ENCODE measurements at places on chromosomes 16 and 17. TPM values are rescaled to one million over a fixed set of nuclear protein-coding genes. Genes with fewer than 3 reads are reported as not detected.

- H3K27ac ChIP-seq, result no peak overlapping the region
- no peaks in the 10 kb centered on the region for H3K36me3 ChIP-seq
- peaks cover 8% of the 10 kb centered on the region for H3K4me1 ChIP-seq
These were observed 30.5 kb downstream of the RPGRIP1L start for GRCh38 chr16:53673189-53673588.

DNA sequence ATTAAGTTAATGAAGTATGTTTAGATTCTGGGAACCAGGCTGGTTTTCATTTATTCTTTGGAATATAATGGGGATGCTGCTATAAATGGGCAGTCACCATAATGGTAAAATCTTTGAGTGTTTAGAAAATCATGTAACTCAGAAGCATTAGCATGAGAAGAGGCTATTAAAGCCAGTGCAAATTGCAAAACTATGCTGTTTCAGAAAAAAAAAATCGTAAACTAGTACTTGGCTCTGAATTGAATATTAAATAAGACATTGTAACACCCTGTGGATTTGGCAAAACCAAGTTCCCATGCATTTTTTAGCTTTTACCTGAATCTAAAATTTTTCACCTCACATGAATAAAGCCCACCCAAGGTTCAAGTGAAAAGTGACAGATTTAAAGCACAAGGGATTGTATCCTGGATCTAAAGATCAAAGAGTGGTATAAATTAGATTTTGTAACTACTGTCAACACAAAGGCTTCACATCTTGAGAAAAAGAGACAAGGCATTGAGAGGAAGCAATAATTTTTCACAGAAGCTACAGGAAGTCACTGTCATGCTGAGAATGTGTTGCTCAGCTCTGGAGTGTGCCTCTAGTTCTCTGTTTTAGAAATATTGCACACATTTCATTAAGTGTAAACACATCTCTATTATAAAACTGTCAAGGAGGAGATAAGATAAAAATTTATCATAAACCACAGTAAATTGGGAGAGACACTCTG is 142.2 kb downstream of the ABCA8 start:
- peaks cover 70% of the 10 kb centered on the region for H3K27me3 ChIP-seq
- no peak overlapping the region for H3K27ac ChIP-seq
- H3K36me3 ChIP-seq, result no peaks in the 10 kb centered on the region
- H3K4me3 ChIP-seq, result no peak overlapping the region
- no peak for DNase-seq
- peaks cover 4% of the 10 kb centered on the region for H3K4me1 ChIP-seq

GRCh38 chr17:61775364-61775763 is 88.0 kb downstream of the BRIP1 start:
- H3K4me1 ChIP-seq, result peaks cover 5% of the 10 kb centered on the region
- peaks cover 30% of the 10 kb centered on the region for H3K36me3 ChIP-seq
- H3K4me3 ChIP-seq, result no peak overlapping the region
- no peaks in the 10 kb centered on the region for H3K27me3 ChIP-seq

DNA sequence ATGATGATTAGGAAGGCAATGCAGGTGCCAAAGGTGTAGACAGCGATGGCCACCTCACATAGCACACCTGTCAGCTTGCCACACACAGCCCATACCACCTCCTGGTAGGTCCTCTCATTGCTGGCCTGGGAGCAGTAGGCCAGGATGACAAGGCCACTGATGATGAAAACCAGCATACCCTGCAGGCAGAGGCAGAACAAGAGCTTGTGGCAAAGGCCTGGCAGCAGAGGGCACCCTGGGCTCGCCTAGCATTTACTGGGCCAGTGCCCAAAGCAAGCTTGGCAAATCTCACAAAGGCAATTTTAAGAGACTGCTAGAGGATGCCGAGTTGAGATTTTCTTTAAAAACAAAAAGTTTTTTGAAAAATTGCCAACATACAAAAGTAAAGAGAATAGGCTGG is 5.9 kb downstream of the SLC38A7 start:
- peaks cover 21% of the 10 kb centered on the region for H3K36me3 ChIP-seq
- no peak overlapping the region for H3K27ac ChIP-seq
- H3K4me3 ChIP-seq, result no peak overlapping the region
- peaks cover 5% of the 10 kb centered on the region for H3K4me1 ChIP-seq
- H3K27me3 ChIP-seq, result no peaks in the 10 kb centered on the region

DNA sequence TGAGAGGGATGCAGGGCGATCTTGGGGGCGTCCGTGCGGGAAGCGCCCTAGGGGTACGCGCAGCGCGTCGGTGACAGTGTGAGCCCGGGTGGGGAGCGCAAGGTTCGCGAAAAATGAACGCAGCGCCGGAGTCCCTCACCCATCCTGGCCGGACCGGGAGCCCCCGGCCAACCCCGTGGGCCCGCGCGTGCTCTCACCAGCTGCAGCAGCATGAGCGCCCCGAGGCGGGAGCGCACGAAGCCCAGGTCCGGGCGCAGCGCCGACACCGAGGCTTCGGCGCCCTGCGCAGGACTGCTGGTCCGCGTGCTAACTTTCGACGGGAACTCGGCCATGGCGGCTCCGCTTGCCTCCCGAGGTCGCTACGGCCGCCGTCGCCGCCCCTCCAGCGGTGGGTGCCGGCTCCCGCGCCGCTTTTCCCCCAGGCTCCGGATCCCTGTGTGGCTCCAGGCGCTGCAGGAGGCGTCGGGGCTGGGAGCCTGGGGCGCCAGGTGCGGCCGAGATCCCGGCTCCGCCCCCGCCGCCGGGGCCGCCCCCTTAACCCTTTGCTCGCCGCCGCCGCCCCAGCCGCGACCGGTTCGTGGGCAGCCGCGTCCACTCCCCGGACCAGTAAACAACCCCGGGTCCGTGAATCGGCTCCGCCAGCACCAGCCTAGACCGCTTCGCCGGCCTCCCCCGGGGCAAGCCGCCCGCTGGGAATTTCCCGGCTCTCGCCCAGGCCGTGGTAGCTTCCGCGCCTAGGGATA is at the start of gene PLLP:
Gene PLLP (minus strand): TSS at position 464 of the 743 bp plus-strand sequence. CDS start 132 bp downstream, at position 332.
- H3K4me3 ChIP-seq, result peak within 1 kb of the TSS; percentile 66
- peaks cover 35% of the 10 kb centered on the region for H3K27me3 ChIP-seq
- H3K4me1 ChIP-seq, result peaks cover 5% of the 10 kb centered on the region

DNA sequence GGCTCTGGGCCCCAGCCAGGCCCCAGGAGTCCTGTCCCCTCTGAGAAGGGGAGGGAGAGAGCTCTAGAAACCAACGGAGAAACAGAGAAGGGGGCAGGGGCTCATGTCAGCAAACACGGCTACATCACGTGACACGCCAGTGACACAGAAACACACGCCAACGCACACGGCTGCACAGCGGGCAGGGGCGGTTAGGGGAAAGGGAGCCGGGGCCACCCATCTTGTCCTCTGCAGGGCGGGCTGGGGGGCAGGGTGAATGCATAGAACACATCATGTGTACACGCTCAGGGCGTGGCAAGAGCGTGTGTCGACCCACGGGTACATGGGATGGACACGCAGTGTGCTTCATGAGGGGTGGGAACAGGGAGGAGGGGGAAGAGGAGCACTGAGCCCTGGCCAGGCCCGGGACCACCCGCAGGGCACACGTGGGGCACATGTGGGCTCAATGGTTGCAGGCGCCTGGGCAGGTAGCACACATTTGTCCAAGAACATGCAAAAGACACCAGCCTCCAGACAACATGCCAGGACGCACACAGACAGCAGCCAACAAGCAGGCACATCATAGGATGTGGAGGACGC is 4.6 kb downstream of the HSD3B7 start:
- no peak for DNase-seq
- no peaks in the 10 kb centered on the region for H3K36me3 ChIP-seq
- no peaks in the 10 kb centered on the region for H3K27me3 ChIP-seq
- H3K4me3 ChIP-seq, result no peak overlapping the region

DNA sequence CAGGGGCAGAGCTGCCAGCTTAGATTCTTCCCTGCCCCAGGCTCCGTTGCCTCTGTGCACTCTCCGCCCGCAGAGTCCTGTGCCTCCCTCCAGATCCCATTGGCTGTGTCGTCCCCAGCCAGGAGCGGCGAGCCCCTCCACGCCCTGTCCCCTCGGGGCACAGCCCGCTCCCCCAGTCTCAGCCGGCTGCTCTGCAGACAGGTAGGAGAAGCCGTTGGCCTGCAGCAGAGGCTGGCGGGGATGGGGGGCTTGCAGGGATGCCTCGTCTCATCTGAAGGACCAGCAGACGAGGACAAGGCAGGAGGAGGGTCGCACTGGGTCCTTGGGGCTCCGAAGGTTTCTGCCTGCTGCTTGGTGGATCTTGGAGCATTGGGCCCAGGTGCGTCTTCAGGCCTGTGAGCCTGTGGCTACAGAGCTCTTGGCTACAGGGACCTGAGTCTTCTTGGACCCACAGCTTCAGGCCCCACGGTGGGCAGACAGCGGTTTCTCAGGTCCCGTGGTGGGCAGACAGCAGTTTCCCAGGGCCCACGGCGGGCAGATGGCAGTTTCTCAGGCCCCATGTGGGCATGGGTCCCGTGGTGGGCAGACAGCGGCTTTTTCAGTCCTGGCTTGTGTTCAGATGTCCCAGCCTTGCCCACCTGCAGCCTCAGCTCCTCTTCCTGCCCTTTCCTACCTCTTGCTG is 6.0 kb downstream of the TPSG1 start:
- no peak for DNase-seq
- H3K27me3 ChIP-seq, result no peaks in the 10 kb centered on the region
- no peak overlapping the region for H3K27ac ChIP-seq
- no peak overlapping the region for H3K4me3 ChIP-seq
- no peaks in the 10 kb centered on the region for H3K36me3 ChIP-seq

- H3K36me3 ChIP-seq, result peaks cover 4% of the 10 kb centered on the region
- no peak overlapping the region for H3K27ac ChIP-seq
- no peak overlapping the region for H3K4me3 ChIP-seq
These were observed 117.8 kb upstream of the CDC42EP4 start for GRCh38 chr17:73429440-73430164.

- H3K4me1 ChIP-seq, result no peaks in the 10 kb centered on the region
- no peaks in the 10 kb centered on the region for H3K27me3 ChIP-seq
- H3K27ac ChIP-seq, result no peak overlapping the region
- peaks cover 19% of the 10 kb centered on the region for H3K36me3 ChIP-seq
- no peak overlapping the region for H3K4me3 ChIP-seq
These were observed 10.2 kb downstream of the CACNB1 start for GRCh38 chr17:39187152-39187830.

DNA sequence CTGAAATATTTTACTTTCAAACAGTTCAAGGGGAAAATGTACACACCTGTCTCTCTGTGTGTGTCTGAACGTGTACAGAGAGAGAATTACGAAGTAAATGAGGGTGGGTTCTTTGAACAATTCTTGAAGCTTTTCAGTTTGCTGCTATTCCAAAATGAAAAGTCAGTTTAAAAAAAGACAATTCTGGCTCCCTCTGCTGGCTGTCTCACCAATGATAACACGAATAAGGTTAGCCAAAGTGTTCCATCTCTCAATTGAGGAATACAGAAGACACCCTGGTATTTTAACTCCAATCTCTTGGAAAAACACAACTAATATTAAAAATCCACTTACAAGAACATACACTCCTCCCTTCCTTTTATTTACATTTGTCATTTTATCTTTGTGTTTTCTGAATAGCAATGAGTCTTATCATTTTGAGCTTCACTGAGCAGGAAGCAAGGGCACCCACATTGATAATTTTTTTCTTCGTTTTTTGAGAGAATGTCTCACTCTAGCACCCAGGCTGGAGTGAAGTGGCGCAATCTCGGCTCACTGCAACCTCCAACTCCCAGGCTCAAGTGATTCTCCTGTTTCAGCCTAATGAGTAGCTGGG is 20.5 kb downstream of the EFTUD2 start:
- DNase-seq, result no peak
- H3K36me3 ChIP-seq, result peaks cover 40% of the 10 kb centered on the region
- H3K4me3 ChIP-seq, result no peak overlapping the region
- H3K27me3 ChIP-seq, result no peaks in the 10 kb centered on the region
- H3K27ac ChIP-seq, result no peak overlapping the region

DNA sequence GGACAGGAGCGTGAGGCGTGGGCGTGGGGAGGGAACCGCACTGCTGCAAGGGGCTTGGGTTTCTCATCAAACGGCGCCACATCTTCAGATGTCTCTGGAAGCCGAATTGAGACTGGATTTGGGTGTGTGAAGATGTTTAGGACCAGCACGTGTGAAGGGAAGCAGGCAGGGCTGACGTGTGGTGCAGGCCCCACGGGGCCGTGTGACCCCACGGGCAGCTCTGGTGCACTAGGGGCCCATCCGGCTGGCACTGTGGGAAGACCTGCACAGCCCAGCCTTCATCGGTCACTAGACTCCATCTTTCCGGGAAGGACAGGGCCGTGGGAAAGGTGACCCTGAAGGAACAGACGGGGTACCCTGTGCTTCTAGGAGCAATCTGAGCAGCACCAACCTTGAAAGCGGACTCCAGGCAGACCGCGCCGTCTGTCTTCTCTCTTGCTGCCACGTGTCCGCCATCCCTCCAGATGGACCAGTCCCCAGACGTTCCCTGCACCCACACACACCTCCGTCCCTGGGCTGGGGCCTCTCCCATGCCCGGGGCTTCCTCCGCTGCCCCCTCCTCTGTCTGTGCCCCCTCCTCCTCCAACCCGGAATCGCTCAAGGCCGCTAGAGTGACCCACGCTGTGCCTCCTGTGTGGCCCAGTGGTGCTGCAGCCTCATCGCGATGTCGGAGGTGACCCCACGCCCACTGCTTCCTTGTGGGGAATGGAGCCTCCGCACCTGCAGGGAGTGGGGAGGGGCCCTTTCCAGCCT is 23.4 kb upstream of the CBFA2T3 start:
- no peak overlapping the region for H3K27ac ChIP-seq
- peaks cover 44% of the 10 kb centered on the region for H3K27me3 ChIP-seq
- DNase-seq, result no peak
- peaks cover 5% of the 10 kb centered on the region for H3K36me3 ChIP-seq

DNA sequence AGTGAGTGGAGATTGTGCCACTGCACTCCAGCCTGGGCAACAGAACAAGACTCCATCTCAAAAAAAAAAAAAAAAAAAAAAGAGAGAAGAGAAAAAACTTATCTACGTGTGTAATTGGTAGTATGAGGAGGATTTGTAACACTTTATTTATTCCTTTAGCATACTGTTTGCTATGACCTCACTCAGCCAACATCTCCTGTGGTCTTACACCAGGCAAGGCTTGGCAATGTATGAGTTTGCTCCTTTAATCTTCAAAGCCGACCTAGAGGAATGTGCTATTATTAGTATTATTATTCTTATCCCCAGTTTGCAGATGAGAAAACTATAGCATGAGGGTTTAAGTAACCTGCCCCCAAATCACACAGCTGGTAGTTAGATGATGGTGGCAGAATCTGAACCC is 35.8 kb upstream of the HAPSTR1 start:
- peaks cover 4% of the 10 kb centered on the region for H3K4me1 ChIP-seq
- DNase-seq, result no peak
- no peaks in the 10 kb centered on the region for H3K27me3 ChIP-seq
- H3K36me3 ChIP-seq, result no peaks in the 10 kb centered on the region

DNA sequence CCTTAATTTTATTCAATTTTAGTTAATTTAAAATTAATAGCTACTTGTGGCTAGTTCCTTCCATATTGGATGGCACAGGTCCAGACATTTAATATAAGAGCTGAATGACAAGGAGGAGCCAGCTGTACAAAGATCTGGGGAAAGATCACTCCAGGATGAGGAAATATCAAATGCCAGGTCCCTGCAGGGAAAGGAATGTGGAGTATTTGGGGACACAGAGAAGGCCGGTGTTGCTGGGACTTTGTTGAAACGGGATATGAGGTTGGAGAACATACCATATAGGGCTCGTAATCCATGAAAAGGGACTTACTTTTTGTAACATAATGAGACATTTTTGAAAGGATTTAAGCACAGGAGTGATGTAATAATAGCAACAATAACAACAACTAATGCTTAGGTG is 426.8 kb downstream of the HS3ST4 start:
- DNase-seq, result no peak
- peaks cover 3% of the 10 kb centered on the region for H3K36me3 ChIP-seq
- no peak overlapping the region for H3K4me3 ChIP-seq
- no peak overlapping the region for H3K27ac ChIP-seq
- H3K27me3 ChIP-seq, result peaks cover 6% of the 10 kb centered on the region
- peaks cover 19% of the 10 kb centered on the region for H3K4me1 ChIP-seq

The KRTAP2-3 gene
- 0.45 TPM for total RNA-seq

The KRTAP16-1 gene
- not detected for total RNA-seq

The CORO6 gene
- 3.4 TPM for total RNA-seq

The CTRB2 gene
- not detected for total RNA-seq

The MEFV gene
- not detected for total RNA-seq

Data from mesothelial cell of epicardium (in vitro differentiated cells).